ENCODE measurements at places on chromosomes 12 and 14. TPM values are rescaled to one million over a fixed set of nuclear protein-coding genes. Genes with fewer than 3 reads are reported as not detected.

The BDKRB1 gene
- total RNA-seq: not detected

The NEUROD4 gene
- not detected for total RNA-seq

The DLGAP5 gene
- total RNA-seq: 0.38 TPM

The CACNA2D4 gene
- 1.0 TPM for total RNA-seq

The GALNT8 gene
- total RNA-seq: 5.3 TPM

The EXD2 gene
- total RNA-seq: 19.6 TPM

The INSM2 gene
- not detected for total RNA-seq

The BHLHE41 gene
- 26.8 TPM for total RNA-seq

The GSC gene
- total RNA-seq: not detected

The MRPL51 gene
- 192 TPM for total RNA-seq

The LIN7A gene
- total RNA-seq: 18.9 TPM

The TMCC3 gene
- 2.8 TPM for total RNA-seq

The MIA2 gene
- total RNA-seq: 20.2 TPM

GRCh38 chr12:124277394-124278241 is 17.3 kb upstream of the RFLNA start:
- no peak for DNase-seq

GRCh38 chr12:113105606-113106271 is 29.8 kb downstream of the RASAL1 start:
- DNase-seq: no peak

DNA sequence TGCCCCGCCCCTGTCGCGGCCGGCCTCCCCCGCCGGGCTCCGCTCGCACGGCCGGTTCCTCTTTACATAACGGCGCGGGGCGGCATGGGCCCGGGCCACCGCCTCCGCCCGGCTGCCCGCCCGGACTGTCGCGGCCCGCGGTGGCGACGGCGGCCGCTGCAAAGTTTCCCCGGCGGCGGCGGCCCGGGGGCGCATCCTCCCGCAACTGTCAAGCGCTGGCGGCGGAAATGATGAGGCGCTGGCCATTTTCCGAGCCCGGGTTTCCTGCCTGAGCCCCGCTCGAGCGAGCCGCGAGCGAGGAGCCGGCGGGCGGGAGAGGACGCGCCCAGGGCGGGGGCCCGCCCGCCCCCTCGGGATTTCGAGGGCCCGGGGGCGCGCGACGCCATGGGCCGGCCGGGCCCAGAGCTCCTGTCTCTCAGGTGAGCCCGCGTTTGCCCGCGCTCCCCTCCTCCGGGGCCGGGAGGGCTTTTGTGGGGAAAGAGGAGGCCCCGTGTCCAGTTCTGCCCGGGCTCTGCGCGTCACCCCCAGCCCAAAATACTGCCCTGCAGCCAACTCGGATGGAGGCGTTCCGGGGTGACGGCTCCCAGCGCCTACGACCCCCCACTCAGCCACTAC is at the start of gene SH2B3:
TSS of gene SH2B3 (plus strand) at position 65 of the 615 bp plus-strand sequence. CDS start 12,223 bp downstream, outside the sequence.
- peak; percentile 80 for DNase-seq

DNA sequence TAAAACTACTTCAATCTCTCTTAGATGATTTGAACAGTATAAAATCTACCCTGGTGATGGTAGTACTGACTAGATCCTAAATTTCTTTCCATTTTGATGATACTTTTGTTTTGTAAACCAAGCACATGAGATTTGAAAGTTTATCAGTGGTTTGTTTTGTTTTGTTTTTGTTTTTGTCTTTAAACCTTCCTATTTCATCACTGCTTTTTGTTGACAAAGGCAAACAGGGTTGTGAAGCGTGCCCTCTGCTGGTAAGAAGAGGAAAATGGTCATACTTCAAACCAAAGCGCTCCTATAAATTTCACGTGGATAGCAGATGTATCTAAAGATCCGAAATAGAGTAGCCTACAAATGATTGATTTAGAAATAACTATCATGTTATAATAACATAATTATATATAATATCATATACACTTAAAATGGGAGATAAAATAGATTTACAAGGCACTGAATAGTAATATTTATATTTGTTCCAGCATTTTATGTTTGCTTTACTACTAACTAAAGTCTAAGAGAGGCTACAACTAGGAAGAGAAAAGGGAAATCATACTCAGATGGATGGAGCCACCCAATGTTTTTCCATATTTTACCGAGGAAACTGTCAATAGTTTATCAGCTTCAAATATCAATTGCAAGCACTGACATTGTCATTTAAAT is 254.0 kb upstream of the USP15 start:
- no peak for DNase-seq

DNA sequence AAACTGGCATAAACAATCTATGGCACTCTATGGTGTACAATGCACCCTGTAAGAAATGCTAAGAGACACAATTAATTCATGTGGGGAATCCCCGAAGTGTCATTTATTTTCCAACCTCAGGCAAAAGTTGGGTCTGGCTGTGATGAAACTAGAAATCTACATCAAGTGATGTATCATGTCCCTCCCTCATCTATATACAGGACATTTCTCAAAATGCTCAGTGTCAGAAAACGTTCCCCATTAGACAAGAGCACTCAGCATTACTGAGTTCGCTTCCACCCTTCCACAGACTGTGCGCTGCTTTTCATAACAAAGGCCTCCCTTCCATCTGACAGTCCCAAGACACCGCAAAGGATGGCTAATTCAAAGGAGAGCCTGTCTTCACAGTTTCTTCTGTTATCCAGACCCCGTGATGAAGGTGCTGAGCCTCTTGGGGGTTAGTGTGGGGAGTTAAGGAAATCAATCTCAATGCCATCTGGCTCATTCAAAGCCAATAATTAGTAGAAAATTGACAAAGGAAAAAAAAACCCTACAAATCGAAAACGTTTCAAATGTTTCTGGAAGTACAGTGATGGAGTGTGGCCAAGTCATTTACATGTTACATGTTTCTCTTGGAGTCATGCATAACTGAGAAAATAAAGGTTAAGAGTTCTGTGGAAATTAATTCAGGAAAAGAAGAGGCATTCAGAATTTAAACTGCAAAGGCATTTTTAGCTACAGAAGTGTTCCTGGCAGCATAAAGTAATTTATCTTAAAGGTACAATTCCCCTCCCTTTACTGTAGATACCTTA is 7.5 kb downstream of the CCDC88C start:
- DNase-seq: no peak

DNA sequence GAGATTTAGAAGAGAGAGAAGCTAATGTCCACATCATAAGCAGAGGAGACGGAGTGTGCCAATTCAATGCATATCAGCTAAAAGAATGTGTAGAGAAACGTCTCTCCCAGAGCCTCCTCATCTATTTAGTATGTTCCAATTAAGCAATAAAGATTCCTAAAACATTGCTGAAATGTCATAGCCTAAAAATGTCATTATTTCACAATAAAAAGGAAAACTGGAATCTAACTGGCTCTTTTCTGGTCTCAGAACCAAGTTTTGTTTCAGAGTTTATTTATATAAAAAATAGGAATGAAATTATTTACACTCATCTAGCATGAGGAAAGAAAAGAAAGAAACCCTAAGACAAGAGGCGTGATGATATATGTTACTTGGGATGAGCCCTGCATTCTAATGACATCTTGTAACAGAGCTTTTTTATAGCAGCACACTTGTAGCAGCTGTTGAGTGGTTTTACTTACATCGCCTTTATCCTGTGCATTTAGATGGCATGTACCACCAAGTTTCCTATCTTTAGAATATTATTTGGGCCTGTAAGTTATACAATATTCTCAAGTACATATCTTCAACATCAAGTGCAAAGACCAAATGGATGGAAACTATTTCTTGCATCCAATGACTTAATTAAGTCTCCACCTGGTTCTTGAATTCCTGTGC is 266.3 kb upstream of the PRKD1 start:
- DNase-seq: no peak

- DNase-seq: no peak
Observed at GRCh38 chr12:15977999-15978951, 67.1 kb downstream of the DERA start.

DNA sequence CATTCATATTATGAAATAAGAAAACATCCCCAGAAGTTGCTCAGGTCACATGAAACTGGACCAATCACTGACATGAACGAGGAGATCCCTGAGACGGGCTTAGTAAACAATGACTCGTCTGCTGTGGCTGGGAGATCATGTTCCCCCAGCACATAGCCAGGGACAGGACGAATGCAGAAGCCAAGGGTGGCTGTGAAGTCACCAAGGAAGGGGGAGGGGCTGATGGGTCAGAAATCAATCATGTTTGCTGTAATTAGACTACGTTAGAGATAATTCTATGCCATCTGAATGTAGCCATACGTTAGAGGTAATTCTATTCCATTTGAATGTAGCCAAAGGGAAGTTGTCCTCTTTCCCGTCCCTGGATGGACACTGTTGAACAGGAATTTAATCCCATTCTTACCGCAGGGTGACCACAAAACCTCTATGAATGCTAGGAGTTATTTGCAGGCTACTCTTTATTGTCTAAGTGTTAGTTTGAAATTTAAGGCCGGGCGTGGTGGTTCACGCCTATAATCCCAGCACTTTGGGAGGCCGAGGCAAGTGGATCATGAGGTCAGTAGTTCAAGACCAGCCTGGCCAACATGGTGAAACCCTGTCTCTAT is 332.9 kb downstream of the TMEM132D start:
- DNase-seq: no peak

GRCh38 chr14:69855180-69855832 is 23.9 kb upstream of the SMOC1 start:
- no peak for DNase-seq

DNA sequence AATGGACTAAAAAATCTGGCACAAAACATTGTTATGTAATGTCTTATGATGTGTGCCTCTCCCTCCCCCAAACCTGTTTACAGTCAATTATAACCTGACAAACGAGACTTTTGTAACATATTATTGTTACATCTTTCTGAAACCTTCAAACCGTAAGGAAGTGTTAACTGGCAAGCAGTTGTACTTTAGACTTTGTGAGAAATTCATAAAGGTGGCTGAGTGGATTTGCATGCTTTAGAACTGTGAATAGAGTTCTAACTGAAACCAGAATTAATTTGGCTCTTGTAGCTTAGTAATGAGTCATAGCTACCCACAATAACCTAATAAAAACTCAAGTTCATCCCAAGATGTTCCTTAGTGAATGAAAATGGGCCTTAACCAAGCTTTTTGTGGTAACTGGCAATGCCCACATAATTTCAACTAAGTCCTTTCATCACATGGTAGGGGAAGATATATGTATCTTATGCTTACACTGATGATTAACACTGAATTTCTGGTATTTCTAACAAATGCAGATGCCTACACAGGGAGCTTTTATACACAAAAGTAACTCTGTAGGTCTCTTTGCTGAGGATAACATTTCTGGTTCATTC is 29.7 kb downstream of the RAD9B start:
- no peak for DNase-seq

GRCh38 chr14:89701211-89702043 is 253.1 kb downstream of the EFCAB11 start:
- peak; percentile 96 for DNase-seq

- no peak for DNase-seq
Observed at GRCh38 chr12:81888961-81889360, 129.8 kb upstream of the PPFIA2 start.

GRCh38 chr14:103317251-103317650 is 16.8 kb upstream of the EIF5 start:
- DNase-seq: no peak

- DNase-seq: no peak
Observed at GRCh38 chr14:94659901-94660300, 47.7 kb downstream of the SERPINA3 start.

DNA sequence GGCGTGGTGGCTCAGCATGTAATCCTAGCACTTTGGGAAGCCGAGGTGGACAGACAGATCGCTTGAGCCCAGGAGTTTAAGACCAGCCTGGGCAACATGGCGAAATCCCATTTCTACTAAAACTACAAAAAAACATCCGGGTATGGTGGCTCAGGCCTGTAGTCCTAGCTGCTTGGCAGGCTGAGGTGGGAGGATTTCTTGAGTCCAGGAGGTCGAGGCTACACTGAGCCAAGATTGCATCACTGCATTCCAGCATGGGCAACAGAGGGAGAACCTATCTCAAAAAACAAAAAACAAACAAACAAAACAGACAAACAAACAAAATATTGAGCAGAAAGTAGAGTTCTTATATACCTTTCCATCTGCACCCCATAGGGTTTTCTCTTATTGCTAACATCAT is 9.0 kb upstream of the SLC25A21 start:
- no peak for DNase-seq

GRCh38 chr12:114263056-114263805 is 142.7 kb downstream of the TBX5 start:
- no peak for DNase-seq

DNA sequence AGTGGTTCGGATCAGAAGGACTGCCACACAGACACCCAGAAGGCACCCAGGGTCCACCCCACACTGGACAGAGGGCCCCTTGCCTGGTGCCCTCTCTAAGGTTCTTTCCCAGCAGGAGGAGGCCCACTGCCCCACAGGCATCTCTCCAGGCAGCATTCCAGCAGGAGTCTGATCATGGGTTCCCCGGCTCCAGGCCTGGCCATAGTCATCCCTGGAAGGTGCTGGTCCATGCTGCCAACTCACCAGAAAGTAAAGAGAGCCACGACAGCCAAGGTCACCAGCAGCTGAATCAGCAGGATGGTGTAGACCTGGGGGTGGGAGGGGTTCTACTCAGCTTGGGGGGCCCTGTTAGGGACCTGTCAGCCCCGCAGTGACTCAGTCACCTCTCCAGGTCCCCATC is 6.4 kb downstream of the FAIM2 start:
- no peak for DNase-seq

- DNase-seq: no peak
Observed at GRCh38 chr12:78037707-78038106, 207.0 kb downstream of the NAV3 start.

DNA sequence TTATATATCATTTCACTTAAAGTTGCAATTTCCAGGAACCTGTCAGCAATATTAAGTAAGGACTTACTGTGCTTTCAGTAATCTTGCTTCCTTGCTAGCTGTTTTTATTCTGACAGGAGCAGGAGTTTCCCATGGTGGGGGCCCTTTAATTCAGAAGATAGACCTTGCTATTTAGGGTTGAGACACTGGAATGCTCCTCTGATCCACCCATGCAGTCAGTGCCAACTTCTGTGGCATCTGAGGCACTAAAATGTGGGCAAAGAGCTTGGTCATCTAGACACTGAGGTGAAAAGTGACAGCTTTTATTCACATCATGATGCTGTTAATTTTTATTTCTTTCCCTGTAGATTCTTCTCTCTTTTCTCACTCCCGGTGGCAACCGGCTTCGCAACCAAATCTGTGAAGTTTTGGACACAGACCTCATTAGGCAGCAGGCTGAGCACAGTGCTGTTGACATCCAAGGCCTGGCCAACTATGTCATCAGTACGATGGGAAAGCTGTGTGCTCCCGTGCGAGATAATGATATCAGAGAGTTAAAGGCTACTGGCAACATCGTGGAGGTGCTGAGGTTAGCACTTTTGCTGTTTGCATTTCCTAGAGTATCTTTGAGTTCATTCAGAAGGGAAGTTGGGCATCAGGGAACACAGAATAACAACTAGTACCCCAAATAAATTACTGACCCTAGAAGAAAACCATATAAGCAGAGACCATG is 18.8 kb downstream of the TCP11L2 start:
- no peak for DNase-seq

All from right cardiac atrium (tissue), 5 donors.